ENCODE measurements at places on chromosomes 6 and 20.

GRCh38 chr6:31544676-31545075, 1.7 kb downstream of the ATP6V1G2 start:
- DNase-seq: no peak

DNA sequence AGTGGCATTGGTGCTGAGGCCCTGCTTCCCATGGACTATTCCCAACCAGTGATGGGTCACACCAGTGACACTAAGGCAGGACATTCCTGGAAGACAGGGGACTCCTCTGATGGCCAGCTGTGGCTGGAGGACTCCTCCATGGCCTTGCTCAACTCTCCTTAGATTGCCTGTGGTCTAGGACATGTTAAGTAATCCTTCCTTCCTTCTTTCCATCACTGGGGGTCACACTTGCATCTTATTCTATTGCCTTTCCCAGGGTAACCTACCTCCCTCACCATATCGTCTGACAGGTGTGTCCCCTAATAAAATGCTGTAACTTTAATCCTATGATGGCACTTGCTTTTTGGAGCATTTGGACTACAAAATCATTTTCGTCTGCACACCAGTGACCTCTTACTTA, 24.5 kb upstream of the HLA-A start:
- no peak for DNase-seq

- no peak for DNase-seq
Observed at GRCh38 chr6:30044630-30045029, 16.4 kb upstream of the POLR1H start.

- DNase-seq: no peak
Observed at GRCh38 chr6:16420715-16421461, 182.5 kb downstream of the GMPR start.

- no peak for DNase-seq
Observed at GRCh38 chr6:106138151-106138550, 52.0 kb downstream of the PRDM1 start.

DNA sequence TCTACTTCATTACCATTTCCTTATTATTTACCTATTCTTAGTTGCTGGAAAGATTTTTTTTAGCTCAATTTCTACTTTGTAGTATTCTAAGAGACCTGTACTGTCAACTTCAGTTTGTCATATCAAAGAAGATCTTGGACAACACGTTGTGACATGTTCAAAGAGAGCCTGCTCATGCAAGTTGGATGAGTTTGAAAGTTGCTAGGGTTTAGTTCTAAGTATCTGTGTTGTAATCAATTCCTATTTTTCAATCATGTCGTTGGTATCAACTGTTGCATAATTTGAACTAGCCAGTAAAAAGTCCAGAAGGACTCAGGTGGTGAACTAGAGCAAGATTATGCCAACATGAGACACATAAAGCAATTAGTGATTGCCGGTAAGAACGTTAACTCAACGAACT, 30.2 kb downstream of the PKIB start:
- no peak for DNase-seq

GRCh38 chr20:25005220-25005619, 12.7 kb upstream of the APMAP start:
- DNase-seq: peak; percentile 22

DNA sequence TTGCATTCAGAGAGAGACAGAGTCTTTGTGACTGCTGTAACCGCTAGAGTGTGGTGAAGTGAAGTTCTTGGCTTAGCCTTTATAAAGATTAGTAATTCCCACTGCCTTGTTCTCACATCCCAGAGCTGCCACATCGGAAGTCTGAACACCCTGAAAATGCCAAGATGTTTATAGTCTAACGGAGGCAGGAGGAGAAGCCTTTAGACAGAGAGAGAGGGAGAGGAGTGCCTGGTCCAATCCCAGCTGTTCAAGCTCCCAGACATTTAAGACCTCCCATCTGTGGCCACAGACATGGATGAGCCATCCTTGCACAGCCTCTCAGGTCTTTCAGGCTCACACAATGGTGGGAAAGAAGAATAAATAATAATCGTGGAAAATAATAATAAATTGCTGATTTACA, 1422.8 kb upstream of the EYS start:
- no peak for DNase-seq

- no peak for DNase-seq
Observed at GRCh38 chr6:24307881-24308280, 50.0 kb downstream of the DCDC2 start.

DNA sequence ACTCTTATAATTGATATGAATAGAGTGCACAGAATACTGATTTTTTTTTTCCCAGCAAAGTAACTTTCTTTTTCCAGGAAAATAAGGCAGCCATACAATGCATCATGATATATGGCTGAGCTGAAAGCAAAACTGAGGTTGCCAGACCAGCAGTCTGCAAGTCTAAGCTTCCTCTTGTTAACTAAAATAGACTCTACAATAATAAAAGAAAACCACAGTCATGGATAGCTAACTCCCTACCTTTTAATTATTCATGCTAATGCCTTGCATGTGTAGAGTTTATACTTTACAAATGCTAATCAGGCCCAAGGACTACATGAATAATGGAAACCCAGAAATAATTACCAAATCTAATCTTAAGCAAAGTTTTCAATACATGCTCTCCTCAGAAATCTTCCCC, 47.4 kb downstream of the MAP7 start:
- DNase-seq: no peak

GRCh38 chr6:5241252-5241651, 19.5 kb downstream of the LYRM4 start:
- DNase-seq: no peak

DNA sequence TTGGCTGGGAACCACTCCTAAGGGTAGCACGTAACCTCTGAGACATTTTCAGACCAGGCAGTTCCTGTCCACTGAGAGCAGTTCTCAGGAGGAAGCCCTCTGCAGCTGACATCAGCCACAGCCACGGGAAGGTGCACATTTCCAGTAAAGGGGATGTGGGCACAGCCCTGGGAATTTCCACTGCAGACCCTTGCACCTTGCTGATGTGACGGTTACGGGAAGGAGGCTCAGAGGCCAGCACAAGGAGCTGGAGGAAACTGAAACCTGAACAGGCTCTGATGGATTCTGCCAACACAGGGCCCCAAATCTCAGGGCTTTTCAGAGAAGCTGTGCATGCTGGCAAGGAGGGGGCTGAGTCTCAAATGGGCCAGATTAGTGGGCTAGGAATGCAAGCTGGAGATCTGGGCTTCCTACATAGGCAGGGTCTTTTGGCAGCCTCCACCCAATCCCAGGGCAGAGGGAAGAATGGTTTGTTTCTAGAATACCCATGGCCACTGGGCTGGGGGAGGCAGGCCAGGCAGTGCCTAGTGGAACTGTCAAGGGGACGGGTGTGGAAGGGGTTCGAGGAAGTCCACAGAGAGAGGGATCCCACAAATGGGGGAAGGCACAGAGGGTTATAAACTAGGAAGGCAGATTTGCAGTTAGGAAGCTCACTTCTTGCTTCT, 14.2 kb downstream of the EBF4 start:
- DNase-seq: no peak

DNA sequence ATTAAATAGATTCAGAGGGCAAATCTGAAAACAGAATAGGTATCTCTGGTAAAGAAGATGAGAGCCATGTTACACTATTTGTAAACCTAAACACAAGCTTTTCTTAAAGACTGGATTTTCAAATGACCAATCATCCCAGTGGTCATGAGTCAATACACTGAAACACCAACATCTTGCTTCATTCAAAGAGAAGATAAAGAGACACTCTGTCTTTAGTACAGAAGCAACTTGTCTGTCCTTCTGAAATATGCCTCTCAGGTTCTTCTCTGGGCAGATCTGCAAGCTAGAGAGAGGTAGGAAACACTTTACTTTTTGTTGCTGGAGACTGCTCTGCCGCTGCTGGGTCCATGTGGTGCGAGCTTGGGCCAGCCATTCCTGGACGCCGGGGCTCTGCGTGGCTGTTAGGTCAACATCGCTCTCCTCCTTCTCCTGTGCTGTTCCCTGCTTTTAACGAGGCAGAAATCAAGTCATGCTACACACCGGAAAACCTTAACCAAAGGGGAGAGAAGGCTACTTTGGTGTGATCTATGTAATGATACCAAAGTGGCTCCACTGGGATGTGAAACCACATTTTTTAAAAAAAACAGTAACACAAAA, 368.2 kb downstream of the SYNE1 start:
- DNase-seq: no peak

GRCh38 chr6:25181923-25182322, 97.3 kb upstream of the CARMIL1 start:
- no peak for DNase-seq

- no peak for DNase-seq
Observed at GRCh38 chr6:99521633-99522151, 6.5 kb upstream of the USP45 start.

DNA sequence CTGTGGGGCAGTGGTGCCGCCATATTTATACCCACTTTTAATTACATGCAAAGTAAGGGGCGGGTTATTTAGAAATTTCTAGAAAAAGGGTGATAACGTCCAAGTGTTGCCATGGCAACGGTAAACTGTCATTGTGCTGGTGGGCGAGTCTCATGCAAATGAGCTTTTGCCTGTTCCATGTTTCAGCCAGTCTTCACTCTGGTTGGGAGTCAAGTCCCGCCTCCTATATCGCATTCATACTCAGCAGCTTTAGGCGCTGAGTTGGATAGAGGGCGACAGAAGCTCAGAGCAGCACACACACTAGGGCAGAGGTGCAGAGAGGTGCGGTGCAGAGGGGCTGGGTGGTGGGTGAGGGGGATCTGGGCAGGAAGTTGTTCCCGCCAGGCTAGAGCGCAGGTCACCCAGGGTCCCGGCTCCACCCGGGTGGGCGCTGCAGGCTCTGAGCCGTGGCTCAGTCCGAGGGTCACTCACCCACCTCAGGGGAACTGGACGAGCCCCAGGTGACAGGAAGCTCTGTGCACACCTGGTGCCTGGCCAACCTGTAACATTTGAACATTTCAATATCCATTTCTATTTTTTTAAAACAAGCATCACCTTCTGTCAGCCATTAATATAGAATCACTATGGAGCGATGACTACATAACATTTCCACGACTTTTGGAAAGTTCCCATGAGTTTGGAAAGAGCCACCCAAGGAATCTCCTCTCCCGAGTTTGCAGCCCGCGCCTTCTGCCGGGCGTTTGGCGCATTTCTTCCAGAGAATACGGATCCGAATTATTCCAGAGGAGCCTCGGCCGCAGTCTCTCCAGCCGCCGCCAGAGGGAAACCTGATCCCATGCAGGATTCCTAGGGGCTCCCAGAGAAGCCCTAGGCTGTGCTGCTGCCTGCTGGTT, 89.1 kb upstream of the PHACTR3 start:
- DNase-seq: peak; percentile 76

DNA sequence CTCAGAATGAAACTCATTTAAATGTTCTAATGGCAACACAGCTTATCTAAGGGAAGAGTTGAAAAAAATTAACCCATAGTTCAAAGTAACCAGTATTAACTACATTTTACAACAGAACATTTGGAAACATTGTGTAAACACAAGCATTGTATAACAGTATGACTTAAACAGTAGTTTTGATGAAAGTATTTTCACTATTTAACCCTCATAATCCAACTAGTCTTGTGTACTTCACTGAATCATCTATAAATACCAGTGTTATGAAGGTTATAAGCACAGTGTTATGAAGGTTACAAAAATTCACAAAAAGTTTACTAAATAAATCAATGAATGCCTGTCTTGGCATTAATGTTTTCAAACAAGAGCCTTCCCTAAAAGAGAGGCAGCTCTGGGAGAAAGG, 66.5 kb downstream of the REV3L start:
- no peak for DNase-seq

GRCh38 chr6:61810047-61810446, 476.0 kb downstream of the KHDRBS2 start:
- no peak for DNase-seq

DNA sequence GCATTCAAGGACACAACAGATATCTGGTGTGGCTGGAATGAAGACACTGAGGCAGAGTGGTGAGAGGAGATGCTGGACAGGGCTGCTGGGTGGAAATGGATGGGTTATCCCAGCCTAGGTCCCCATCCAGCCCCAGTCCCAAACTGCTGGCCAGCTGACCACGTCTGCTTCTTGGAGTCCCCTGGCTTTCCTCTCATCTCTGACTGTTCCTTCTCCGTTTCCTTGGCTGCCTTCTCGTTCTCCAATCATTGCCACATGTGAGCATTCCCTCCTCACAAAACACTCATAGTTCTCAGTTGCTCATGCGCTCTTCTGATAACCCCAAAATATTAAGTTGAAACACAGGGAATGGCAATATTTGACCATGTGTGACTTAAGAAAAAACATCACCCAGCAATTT, 31.5 kb downstream of the MAFB start:
- DNase-seq: no peak

GRCh38 chr6:21800948-21801438, 207.4 kb downstream of the SOX4 start:
- no peak for DNase-seq

DNA sequence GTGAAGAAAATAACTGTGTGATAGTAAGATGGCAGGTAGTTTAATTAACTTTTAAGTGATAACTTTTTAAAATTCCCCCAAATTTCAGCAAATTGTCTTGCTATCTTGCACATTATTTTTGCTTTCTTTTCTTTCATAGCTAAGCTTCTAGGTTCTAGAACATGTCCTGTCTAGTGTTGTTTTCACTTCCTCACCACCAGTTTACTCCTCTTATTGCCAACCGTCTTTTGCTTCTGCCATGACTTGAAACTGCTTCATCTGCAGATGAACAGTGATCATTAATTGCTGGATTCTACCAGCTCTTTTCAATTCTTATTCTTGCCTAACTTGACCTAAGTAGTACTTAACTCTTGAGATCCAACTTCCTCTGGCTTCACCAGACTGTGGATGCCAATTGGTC, 137.8 kb downstream of the CENPW start:
- DNase-seq: no peak

DNA sequence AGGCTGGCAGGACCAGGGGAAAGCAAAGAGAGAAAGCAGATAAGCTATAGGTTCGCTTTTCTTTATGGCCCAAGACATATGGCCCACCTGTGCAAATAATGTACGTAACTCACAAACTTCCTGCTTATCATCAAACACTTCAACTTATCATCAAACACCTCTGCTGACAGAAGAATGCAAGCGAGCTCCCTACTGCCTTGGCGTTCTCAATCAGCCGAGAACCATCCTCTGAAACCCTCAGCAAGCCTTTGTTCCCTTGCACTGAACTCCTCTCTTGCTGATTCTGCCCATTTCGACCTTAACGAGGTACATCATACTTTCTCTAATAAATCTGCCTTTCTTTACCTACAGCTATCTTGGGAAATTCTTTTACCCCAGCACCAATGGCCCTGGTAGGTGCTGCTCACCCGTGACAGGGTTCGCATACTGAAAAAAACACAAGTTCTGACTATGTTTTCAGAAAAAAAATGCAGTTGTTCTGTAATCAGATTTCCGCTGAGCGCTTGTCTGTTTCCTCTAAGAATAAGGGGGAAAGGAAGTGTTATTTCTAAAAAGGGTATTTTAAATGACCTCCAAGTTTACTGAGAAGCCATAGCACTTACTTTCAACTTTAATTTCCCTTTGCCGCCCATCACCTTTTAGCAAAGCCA, 28.3 kb downstream of the SERPINB6 start:
- DNase-seq: no peak

- DNase-seq: no peak
Observed at GRCh38 chr6:122831511-122831910, 42.5 kb downstream of the SMPDL3A start.

DNA sequence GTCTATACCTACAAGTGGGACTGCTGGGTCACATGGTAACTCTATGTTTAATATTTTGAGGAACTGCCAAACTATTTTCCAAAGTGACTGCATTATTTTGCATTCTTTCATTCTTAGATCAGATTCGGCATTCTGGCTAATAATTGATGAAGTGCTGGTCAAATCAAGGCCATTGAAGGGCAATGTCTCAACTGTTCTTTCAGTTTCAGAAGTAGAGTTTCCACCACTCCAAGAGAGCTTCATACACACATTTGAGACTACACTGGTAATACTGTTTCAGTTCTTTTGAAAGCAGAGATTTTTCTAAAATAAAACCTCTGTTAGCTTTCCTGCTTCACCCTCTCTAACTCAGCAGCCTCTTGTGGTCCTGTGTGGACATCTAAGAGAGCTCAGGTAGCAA, 154.5 kb downstream of the CFAP61 start:
- no peak for DNase-seq

Data from psoas muscle (tissue), 8 donors.